ENCODE measurements at places on chromosomes 7 and 10.

- no peak for DNase-seq
Measured at GRCh38 chr10:133159611-133159949, 439 bp upstream of the KNDC1 start.

DNA sequence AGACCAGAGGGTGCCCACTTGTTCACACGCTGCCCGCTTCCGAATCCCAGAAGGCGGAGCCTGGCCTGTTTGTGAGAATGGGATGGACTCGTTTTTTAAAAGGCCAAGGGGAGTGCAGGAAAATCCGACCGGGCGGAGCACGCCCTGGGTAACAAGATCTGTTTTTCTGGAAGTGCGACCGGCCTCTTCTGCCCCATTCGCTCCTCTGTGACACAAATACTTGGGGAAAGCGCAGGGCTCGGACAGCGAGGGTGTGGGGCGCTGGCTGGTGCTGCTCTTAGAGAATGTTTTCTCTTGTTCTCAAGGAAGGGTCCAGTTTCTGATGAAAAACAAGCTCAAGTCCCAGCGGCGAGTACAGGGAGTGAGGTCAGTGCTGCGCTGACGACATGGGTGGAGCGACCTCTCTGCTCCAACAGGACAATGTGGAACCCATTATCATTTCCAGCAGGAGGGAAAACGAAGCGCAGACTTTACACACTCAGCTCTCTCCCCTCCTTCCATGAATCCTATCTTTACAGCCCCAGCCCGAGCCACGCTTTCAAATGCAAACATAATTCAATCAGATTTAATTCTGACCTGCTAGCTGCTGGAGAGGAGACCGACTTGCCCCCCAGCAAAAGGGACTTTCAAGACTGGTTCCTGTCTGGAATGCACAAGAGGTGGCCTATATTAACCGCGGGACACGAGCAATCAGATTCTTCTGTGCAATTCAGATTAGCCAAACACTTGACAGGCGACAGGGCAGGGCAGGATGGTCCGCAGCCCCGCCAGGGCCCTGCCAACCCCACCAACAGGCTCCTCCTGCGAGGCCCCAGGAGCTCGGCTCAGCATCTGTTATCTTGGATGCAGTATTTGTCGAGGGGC lies 1.1 kb downstream of the RADIL start:
- no peak for DNase-seq

DNA sequence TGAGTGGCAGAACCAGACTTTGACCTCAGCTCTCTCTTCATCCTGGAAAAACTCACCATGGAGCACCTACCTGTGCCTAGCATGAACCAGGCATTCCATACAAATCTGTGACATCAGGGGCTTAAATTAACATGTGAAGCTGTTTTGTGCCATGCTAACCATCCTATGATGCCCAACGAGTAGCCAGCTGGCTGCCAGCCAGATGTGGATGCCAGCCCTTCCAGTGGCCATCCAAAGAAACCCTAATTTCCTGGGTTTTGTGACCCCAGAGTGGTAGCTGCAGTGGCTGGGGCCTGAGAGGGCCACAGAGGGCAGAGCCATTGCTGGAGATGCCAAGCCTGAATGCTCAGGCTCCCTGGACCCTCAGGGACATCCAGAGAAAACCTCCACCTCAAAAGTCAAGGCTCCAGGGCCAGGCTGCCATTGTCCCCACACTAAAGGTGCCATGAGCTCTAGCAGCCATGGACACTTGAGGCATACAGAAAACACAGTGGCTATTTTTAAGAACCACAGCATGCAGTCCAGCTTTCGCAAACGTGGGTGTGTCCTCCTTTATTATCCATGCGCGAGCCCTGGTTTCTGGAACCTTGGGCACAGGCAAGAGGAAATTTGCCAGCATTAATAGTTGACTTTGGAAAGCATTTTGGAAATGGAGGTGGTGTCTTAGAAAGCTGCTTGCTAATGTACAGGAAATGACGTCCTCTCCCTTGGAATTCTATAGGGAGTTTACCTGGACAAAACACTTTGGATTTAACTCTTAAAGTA lies 6.0 kb downstream of the CPXM2 start:
- no peak for DNase-seq

DNA sequence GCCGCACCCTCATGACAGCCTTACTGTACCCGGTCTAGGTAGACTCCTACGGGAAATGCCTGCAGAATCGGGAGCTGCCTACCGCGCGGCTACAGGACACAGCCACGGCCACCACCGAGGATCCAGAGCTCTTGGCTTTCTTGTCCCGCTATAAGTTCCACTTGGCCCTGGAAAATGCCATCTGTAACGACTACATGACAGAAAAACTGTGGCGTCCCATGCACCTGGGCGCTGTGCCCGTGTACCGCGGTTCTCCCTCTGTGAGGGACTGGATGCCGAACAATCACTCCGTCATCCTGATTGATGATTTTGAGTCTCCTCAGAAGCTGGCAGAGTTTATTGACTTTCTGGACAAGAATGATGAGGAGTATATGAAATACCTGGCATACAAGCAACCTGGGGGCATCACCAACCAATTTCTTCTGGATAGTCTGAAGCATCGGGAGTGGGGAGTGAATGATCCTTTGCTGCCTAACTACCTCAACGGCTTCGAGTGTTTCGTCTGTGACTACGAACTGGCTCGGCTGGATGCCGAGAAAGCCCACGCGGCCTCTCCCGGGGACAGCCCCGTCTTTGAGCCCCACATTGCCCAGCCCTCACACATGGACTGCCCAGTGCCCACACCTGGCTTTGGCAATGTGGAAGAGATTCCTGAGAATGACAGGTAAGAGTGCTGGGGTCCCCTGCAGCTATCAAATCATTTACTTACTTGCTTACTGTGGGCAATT lies 8.5 kb upstream of the CHCHD1 start:
- peak; percentile 38 for DNase-seq

GRCh38 chr7:2123360-2123759 lies 109.4 kb downstream of the MAD1L1 start:
- no peak for DNase-seq

DNA sequence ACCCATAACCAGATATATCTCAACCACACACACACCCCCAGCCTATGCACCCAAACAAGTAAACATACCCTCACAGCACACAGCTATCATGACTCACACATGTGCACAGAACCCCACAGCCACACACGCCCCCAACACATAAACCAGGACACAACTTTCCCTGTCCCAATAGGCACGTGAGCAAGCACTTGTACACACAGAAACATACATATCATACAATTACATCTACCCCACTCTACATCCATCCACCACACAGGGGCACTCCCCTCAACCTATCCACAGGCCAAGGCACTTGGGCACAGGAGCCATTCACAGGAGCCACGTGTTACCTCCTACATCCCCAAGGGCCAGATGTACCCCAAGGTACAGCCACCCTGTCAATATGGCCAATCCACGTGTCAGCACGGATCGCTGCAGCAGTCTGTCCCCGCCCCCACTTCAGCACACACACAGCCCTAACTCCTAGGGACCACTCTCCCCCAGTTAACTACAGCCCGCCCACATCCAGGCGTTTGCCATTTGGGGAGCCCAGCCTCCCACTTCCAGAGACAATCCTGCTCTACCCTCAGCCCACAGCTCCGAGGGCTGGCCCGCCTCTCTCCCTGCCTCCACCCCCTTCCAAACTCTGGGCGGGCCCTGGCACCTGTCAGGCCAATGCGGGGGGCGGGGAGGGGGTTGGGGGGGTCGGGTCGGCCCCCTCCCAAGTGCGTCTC lies 163.5 kb downstream of the SH3PXD2A start:
- DNase-seq, result peak; percentile 16

DNA sequence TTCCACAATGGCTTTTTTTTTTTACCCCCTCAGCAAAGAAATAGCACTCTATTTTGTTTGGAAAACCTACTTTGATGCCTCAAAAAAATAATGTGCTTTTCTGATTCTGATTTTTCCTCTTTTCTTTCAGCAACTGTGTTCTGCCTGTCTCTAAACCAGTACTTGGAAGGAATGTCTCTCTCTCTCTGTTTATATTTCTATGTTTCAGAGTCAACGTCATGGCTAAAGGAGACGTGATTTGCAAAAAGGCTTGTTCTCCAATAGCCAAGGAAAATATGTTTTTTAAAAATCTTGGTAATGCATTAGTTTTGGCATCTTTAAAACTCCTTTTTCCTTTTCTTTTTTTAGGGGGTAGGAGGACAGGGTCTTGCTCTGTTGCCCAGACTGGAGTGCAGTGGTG lies 56.0 kb upstream of the SDK1 start:
- no peak for DNase-seq

DNA sequence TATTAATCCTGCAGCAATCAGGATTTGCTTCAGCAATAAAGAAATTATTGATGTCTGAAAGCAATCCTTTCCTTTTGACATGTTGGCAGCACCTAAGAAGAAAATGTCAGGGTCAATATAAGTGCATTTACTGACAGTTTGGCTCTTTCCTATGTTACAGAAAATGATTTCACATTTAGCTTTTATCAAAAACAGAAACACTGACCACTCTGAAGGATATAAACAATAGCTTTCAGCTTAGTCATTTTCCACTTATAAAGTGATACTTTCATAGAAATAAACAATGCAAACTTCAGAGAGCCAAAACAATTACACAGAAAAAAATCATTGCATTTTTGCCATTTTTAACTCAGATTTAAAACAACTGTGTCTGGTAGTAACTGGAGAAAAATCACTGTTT lies 325.6 kb upstream of the KAT6B start:
- no peak for DNase-seq

DNA sequence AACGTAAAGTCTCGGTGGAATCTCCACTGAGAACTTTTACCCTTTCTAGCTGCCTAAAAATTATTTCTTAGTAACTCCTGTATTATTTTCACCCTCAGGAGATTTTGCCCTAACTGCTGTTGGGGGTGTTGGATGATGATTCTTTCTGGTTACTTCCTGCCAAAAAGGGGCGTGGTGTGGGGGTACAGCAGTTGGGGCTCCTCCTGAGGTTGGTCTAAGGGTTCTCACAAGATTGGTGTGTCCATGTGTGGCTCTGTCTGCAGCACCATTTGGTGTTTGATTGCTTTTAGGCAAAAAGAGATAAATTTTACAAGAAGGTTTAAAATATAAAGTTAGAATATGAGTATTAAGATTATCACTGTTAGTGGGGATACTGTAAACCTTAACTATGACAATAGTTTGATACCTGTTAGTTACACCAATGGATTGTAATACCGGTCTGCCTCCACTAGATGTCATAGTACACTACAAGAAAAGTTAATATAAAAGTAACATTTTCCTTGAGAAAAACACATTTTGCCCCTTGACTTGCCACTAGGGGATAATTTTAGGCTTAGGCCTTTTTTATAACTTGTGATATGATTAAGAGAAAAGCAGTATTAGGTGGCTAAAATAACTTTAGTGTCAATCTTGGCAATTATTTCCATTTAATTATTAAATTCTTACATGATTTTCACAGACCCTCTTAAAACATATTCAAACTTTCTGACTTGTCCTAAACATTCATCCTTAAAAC lies 928.7 kb downstream of the IPMK start:
- DNase-seq, result no peak

DNA sequence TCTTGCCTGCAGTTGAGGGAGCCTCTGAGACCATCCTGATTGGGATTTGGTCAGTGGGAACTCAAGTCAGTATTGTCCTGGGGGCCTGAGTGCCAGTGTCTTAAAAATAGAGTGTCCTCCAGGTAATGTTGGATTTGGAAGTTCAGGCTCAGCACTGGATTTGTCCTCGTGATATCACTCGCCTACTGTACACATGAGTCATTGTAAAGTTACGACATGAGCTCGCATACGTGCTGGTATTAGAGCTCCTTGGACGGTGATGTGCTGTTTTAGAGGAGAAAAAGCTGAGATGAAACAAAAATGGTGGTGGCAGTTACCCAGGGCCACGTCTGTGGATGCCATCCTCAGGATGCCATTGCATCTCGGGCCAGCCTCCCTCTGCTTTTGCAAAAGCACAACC lies 78.2 kb downstream of the MGMT start:
- no peak for DNase-seq

- DNase-seq, result no peak
Measured at GRCh38 chr10:86472061-86472460, 49.5 kb downstream of the WAPL start.

- no peak for DNase-seq
Measured at GRCh38 chr10:13776861-13777311, 190.1 kb downstream of the PRPF18 start.

DNA sequence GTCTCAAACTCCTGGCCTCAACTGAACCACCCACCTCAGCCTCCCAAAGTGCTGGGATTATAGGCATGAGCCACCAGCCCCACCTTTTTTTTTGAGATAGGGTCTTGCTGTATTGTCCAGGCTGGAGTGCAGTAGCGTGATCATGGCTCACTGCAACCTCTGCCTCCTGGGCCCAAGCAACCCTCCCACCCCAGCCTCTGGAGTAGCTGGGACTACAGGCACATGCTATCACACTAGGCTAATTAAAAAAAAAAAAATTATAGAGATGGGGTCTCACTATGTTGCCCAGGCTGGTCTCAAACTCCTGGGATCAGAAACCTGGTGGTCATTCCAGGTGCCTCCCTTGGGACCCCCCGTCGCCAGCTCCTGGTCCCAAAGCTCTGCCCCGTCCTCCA lies 25.0 kb downstream of the GTF2IRD1 start:
- DNase-seq, result no peak

GRCh38 chr10:77970869-77971803 lies 44.6 kb upstream of the DLG5 start:
- DNase-seq, result no peak

- no peak for DNase-seq
Measured at GRCh38 chr7:19932549-19933249, 159.3 kb upstream of the TMEM196 start.

DNA sequence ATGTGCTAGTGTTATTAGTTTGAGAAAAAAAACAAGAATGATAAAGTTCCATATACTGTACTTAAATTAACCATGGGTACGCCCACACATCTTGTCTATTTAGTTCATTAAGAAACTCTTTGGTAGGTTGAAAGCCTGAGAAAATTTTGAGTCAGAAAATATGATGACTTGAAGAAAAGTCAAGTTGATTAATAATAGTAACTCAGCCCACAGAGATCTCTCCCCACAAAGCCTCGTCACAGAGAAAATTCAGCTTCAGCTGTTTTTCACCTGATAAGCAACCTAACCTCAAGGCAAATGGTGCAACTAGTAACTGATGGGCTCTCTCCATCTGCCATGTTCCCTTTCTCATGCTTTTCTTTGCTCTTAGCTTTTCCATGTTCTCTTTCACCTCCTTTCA lies 1021.6 kb downstream of the GATA3 start:
- DNase-seq, result no peak

GRCh38 chr10:86229811-86230556 lies 136.6 kb downstream of the GRID1 start:
- DNase-seq, result no peak

GRCh38 chr10:114648368-114648767 lies 9.7 kb downstream of the ABLIM1 start:
- DNase-seq, result no peak

- DNase-seq, result no peak
Measured at GRCh38 chr7:146053492-146053891, 63.1 kb upstream of the CNTNAP2 start.

DNA sequence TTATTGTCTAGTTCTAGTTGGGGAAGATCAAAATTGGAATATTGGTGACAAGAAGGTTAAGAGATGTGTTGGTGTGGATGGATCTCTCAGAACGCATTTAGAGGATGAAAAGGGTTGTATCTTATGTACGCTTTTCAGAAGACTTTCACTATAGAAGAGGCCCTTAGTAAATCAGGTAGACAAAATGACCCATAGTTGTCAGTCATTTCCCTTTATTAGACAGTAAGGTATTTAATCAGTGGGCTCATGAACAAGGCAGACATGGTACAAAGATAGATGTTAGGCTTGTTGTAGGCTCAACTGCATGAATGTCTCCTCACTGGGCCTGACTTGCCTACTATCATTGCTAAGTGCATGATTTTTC lies 359.2 kb downstream of the PHF14 start:
- DNase-seq, result no peak

Data from activated naive CD4-positive, alpha-beta T cell treated with Interleukin-2 at 50 U/mL for 16 hours (primary cell).